ENCODE measurements at places on chromosomes 6 and 20.

GRCh38 chr6:77880501-77880900, 227.7 kb downstream of the MEI4 start:
- DNase-seq: no peak

DNA sequence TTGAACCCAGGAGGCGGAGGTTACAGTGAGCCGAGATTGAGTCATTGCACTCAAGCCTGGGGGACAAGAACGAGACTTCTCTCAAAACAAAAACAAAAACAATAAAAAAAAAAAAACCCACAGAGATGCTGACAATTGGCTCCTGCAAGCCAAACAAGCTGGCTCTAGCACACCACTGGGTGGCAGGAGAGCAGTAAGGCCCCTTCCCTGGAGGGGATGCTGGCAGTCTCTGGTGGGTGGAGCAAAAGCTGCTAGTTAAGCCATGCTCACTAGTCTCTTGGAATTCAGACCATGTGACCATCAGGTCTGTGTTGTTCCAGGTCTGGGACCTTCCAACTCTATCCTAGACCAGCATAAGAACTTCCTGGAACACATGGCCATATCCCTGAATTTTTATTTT, 18.9 kb upstream of the DSN1 start:
- no peak for DNase-seq

GRCh38 chr6:166691199-166691598, 64.1 kb upstream of the RPS6KA2 start:
- DNase-seq: no peak

DNA sequence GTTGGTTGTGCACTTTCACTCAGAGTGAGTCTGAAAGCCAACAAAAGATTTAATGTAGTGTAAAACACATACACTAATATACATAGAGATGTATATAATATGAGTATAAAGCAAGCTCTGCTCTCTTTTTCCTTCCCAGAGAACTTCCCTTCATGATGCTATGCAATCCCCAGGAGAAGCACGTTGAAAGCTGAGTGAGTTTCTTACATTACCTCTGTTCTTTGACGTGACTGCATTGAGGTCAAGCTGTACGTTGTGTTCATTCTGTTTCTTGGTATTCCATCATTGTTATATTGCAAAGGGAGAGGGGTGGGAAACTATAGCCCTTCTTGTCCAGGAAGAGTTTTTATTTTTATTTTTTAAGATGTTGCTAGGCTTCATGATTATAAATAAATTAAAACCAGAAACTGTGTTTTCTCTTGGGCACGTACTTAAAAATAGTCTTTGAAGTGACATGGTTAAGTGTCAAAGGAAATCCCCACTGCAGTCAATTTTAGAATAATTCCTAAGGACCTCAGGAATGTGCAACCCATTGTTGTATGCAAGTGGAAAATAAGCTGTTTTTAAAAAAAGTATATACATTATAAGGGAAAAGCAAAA, 651.0 kb downstream of the CD109 start:
- DNase-seq: no peak

DNA sequence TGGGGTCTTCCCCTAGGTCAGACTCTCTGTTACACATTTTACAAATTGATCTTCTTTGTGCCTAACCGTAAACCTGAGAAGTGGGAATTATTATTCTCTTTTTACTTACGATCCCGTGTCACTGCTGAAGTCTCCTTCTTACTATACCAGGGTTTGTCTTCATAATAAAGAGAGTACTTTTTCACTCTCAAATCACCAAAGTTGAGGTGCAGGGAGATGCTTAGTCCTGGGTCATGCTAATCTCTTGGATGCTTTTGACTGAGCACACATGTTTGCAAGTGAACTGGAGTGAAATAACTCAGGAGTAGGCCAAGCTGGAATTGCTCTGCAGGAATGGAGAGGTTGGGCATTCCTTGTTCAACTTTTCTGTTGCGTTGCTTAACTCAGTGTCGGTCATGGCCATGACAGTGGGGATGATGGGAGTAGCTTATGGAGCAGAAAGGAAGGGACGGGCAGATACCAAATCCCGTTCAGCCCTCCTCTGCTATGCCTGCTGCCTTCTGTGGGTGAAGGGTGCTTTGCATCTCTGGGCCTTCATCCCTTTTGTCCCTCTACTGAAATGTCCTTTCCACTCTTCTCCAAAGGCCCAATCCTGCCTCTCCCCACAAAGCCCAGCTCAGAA, 15.2 kb upstream of the TAGAP start:
- DNase-seq: no peak

DNA sequence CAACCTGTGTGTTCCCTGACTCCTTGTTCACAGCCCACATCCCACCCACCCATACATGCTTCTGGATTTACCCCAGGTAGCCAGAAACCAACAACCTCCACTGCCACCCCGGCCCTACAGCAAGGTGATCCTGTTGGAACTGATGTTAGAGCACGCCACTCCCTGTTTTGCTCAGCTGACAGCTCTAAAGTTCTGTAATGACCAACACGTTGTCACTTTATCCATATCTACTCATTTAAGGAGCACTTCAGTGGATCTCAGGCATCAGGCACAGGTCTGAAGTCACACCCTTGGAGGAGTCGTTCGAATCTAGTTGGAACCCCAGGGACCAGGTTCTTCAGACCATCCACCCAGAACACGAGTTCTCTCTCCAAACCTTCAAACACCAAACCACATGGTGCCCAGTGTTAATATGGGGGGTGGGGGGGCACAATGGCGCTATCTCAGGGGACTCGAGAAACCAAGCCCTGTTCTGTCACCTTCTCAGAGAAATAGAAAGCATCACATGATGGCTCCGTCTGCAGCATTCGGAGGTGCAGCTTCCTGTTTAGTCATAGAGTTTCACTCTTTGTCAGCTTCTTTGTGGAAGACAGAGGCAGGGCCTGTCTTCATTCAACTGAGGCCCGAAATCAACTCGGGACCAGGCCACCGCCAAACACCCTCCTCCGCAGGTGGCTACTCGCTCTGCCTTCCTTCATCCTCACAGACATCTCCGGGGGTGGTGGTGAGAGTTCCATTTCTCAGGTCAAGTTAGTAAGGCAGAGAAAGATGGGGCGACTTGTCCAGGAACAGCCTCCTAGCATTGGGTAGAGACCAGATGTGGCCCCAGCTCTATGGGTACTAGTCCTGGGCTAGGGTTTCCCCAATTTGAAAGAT, 142.2 kb downstream of the NFATC2 start:
- no peak for DNase-seq

GRCh38 chr6:90226257-90226656, 70.4 kb downstream of the BACH2 start:
- no peak for DNase-seq

- no peak for DNase-seq
Observed at GRCh38 chr20:24842918-24843715, 106.0 kb upstream of the CST7 start.

DNA sequence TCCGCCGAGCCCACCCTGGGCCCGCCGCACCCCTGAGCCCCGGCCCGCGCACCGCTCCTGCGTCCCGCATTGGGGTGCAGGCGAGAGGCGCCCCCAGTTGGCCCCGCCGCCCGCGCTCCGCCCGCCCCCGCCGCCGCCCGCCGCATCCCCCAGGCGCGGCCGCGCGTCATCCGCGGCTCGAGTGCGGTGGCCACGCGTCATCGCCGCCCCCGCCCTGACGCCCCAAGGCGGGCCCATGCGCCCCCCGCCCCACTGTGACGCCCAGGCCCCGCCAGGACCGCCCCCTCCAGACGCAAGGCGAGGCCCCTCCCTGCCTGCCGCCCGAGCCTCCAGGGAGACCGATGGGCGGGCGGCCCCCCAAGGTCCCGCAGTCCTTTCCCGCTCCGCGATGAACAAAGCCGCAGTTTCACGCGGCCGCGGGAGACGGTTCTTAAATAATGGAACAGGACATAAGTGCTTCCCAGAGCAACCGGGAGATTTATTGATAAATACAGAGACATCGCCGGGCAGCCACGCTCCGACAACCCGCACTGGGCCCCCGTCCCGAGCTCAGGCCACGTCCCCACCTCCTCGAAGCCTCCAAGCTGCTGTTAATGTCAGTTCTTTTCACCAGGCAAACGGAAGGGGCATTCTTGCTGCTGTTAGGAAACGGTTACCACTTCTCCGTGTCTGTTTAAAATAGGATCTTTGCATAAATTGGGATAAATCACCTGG, at the start of gene ANKRD60:
TSS of gene ANKRD60 (minus strand) at position 170 of the 714 bp plus-strand sequence. CDS start at position 170, 0 bp downstream.
- no peak for DNase-seq

Measured in NCI-H524 treated with DMSO at 0.1 percent for 48 hours (cell line).